Fibroblast of villous mesenchyme (primary cell): ENCODE measurements at places on chromosomes 13 and 19. TPM values are rescaled to one million over a fixed set of nuclear protein-coding genes. Genes with fewer than 3 reads are reported as not detected.

LSR gene
- total RNA-seq: 0.86 and 1.6 TPM in 2 replicates

SYCN gene
- not detected in 2 replicates for total RNA-seq

CKAP2 gene
- total RNA-seq: 20.9 and 39.3 TPM in 2 replicates

EIF3K gene
- total RNA-seq: 152 and 257 TPM in 2 replicates

DNA sequence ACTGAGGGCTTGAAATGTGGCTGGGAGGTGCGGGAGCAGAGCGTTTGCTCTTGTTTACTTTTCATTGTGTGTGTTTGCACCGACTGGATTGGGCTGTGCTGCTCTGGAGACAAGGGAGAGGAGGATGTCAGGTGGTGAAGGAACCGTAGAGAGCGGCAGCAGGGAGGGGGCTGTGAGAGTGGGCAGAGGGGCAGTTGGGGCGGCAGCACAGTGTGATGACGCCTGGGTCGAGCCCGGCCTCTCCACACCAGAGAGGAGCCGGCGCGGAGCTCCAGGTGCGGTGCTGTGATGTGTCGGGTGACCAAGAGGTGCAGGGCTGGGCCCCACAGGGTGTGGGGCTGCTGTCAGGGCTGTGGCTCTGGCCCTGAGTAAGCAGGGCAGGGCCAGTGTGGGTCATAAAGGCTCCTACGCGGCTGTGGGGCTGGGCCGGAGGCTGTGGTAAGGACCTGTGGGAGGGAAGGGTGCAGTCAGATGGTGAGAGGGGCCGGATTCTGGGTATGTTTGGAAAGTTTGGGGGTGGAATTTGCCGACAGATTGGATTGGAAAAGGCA is 10.5 kb downstream of the NAXD start:
- peak; percentile 34 for DNase-seq

DNA sequence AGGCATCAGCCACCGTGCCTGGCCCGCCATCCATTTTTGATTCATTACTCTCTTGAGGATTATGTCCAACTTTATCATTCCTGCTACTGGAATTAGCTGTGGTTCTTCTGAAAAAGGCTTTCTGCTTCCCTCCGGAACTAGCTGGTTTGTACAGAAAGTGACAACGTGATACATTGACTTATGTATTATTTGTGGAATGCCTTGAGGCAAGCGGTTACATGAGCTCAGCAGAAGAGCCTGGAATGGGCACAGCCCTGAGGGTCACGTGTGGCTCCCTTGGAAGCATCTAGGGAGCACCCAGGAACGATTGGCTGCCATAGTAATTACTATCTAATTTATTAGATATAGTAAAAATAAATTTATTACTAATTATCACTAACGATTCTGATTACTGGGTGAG is 14.4 kb upstream of the RETN start:
- DNase-seq: no peak

- DNase-seq: no peak
These were observed 98.3 kb downstream of the SLITRK6 start for GRCh38 chr13:85700906-85701305.
